ENCODE measurements at places on chromosomes 1 and 21. TPM values are rescaled to one million over a fixed set of nuclear protein-coding genes. Genes with fewer than 3 reads are reported as not detected.

The OLFML2B gene
- polyA plus RNA-seq: 1.4 TPM

The OR2G3 gene
- polyA plus RNA-seq: not detected

The RHOU gene
- polyA plus RNA-seq: 4.1 TPM

The TRIM67 gene
- not detected for polyA plus RNA-seq

The SELENOF gene
- polyA plus RNA-seq: 339 TPM

The MPZ gene
- 9.4 TPM for polyA plus RNA-seq

The MXRA8 gene
- not detected for polyA plus RNA-seq

The CRYBG2 gene
- polyA plus RNA-seq: not detected

The ABCD3 gene
- polyA plus RNA-seq: 2.2 TPM

The MYOM3 gene
- polyA plus RNA-seq: not detected

The NOS1AP gene
- polyA plus RNA-seq: not detected

The CFAP107 gene
- not detected for polyA plus RNA-seq

The NCSTN gene
- polyA plus RNA-seq: 238 TPM

The PPIAL4G gene
- polyA plus RNA-seq: not detected

The SYNC gene
- polyA plus RNA-seq: 0.03 TPM

GRCh38 chr1:4395676-4396075 lies 258.7 kb upstream of the AJAP1 start:
- H3K4me1 ChIP-seq: no peaks in the 10 kb centered on the region
- H3K4me3 ChIP-seq: no peak overlapping the region
- no peak for DNase-seq
- no peak overlapping the region for H3K27ac ChIP-seq

- H3K4me1 ChIP-seq: no peaks in the 10 kb centered on the region
- no peaks in the 10 kb centered on the region for H3K27me3 ChIP-seq
- no peak for DNase-seq
- no peak overlapping the region for H3K27ac ChIP-seq
Measured at GRCh38 chr1:164926107-164926506, 367.1 kb downstream of the PBX1 start.

DNA sequence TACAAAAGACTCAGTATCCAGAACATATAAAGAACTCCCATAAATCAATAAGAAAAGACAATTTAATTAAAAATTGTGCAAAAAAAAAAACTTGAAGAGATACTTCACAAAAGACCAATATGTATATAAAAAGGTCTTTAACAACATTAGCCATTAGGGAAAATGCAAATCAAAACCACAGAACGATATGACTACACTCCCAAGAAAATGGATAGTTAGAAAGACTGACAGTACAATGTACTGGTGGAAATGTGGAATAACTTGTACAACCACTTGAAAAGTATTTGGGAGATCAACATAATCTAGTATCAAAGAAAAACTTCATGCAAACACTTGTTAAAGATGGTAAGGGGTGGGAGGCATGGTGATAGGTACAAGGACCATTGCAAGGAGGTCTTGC lies 3.9 kb upstream of the CLCA1 start:
- H3K4me3 ChIP-seq: no peak overlapping the region
- no peaks in the 10 kb centered on the region for H3K27me3 ChIP-seq
- H3K4me1 ChIP-seq: peaks cover 14% of the 10 kb centered on the region
- DNase-seq: no peak
- H3K36me3 ChIP-seq: no peaks in the 10 kb centered on the region
- no peak overlapping the region for H3K27ac ChIP-seq

DNA sequence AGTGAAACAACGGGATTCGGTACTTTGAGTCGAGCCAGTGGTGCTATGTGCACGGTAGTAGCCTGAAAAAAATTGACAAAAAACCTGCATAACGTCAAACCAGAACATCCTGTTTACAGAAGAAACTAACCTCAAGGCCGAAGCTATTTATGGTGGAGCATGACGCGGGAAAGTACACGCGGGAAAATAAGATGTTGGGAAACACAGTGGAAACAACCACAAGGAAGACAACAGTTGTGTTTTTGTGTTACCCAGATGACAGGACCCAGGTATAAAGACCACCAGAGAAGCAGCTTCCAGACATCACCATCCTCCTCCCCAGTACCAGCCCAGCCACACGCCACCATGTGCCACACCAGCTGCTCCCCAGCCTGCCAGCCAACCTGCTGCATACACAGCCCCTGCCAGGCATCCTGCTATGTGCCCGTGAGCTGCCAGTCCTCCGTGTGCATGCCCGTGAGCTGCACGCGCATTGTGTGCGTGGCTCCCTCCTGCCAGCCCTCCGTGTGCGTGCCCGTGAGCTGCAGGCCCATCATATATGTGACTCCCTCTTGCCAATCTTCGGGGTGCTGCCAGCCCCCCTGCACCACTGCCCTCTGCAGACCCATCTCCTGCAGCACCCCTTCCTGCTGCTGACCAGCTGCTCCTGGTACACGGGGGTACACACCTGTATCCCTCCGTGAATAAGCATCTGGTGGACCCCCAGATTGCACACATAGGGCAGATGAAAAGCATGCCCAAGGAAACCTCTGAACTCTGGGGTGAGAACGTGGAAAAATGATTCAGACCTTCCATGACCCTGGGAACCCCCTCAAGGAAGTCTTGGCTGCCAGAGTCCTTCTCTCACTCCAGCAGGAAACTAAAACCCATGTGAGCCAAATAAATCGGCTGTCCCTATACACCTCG lies at the start of gene KRTAP12-3:
TSS of gene KRTAP12-3 (plus strand) at position 298 of the 906 bp plus-strand sequence. CDS start at position 346, 48 bp downstream.
- no peak within 1 kb of the TSS for H3K27ac ChIP-seq
- H3K4me3 ChIP-seq: no peak within 1 kb of the TSS
- no peaks in the 10 kb centered on the region for H3K4me1 ChIP-seq

DNA sequence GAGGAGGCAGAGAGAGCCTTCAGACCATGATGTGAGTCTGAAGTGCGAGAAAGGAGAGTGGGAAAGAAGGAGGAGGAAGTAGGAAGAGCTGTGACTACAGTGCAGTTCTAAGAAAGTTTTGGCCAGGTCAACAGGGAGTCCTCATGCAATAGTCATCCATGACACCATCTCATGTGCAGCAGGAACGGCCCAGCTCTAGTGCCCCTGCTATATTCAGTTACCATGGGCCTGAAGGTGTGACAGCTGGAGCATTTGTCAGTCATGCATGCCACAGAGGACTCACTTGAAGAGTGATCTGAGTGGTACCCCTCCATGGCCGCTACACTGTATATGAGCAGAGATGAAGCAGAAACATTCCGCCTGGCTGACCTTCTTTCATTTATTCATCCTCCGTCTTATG lies 77.9 kb downstream of the OMA1 start:
- no peaks in the 10 kb centered on the region for H3K36me3 ChIP-seq
- H3K27me3 ChIP-seq: no peaks in the 10 kb centered on the region
- no peak overlapping the region for H3K27ac ChIP-seq
- no peaks in the 10 kb centered on the region for H3K4me1 ChIP-seq

- H3K4me1 ChIP-seq: no peaks in the 10 kb centered on the region
- no peaks in the 10 kb centered on the region for H3K36me3 ChIP-seq
- H3K27me3 ChIP-seq: no peaks in the 10 kb centered on the region
- no peak for DNase-seq
- H3K27ac ChIP-seq: no peak overlapping the region
Measured at GRCh38 chr1:200154069-200154767, 126.7 kb downstream of the NR5A2 start.

- DNase-seq: no peak
- H3K4me1 ChIP-seq: no peaks in the 10 kb centered on the region
- no peak overlapping the region for H3K4me3 ChIP-seq
- H3K27ac ChIP-seq: no peak overlapping the region
- peaks cover 2% of the 10 kb centered on the region for H3K36me3 ChIP-seq
Measured at GRCh38 chr1:201810466-201811216, 18.3 kb upstream of the IPO9 start.

DNA sequence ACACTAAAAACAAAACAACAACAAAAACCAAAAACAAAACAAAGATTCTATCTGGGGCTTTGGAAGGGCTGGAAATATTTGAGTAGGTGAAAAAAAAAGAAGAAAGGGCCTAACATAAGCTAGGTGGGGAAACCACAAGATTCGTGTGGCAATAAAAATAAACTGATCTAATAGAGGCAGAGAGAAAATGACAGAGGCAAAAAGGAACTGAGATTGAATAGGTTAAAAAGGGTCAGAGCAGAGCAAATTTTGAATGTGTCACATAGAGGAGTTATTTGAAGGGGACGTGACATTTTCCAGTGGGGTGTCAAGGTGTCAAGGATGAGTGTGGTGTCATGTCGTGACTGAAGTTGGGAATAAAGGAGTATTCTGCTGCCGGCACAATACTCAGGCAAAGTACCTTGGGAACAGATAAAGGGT lies 65.2 kb upstream of the RALGPS2 start:
- no peak overlapping the region for H3K4me3 ChIP-seq
- peaks cover 6% of the 10 kb centered on the region for H3K4me1 ChIP-seq
- no peak for DNase-seq
- no peaks in the 10 kb centered on the region for H3K27me3 ChIP-seq
- H3K36me3 ChIP-seq: no peaks in the 10 kb centered on the region
- H3K27ac ChIP-seq: no peak overlapping the region

- DNase-seq: peak; percentile 68
- peak overlapping the region; percentile 49 for H3K27ac ChIP-seq
- H3K27me3 ChIP-seq: no peaks in the 10 kb centered on the region
Measured at GRCh38 chr1:211908453-211908852, 77.9 kb upstream of the LPGAT1 start.

- H3K4me3 ChIP-seq: no peak overlapping the region
- H3K27me3 ChIP-seq: no peaks in the 10 kb centered on the region
- H3K27ac ChIP-seq: no peak overlapping the region
- H3K4me1 ChIP-seq: no peaks in the 10 kb centered on the region
- DNase-seq: no peak
- H3K36me3 ChIP-seq: peaks cover 59% of the 10 kb centered on the region
Measured at GRCh38 chr1:43953361-43953760, 6.6 kb downstream of the IPO13 start.

- no peaks in the 10 kb centered on the region for H3K36me3 ChIP-seq
- H3K4me1 ChIP-seq: peaks cover 9% of the 10 kb centered on the region
- no peak for DNase-seq
Measured at GRCh38 chr1:67313934-67314671, 6.4 kb downstream of the IL12RB2 start.

DNA sequence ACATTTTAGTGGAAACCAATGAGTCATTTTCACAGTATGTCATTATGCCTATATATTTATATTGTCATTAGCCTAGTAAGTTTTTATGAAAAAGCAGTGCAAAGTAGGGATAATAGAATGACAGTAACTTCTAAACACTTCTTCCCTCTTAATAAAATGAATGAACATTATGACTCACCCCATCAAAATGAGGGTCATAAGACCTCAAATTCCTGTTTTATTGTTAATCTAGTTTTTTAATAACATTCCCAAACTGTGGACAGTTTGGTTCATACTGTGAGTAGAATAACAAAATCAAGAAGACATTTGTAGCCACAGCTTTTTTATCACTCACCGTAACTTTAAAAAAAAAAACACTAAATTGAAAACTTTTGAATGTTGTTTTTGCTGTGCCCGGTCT lies 160.5 kb downstream of the LRRC40 start:
- no peaks in the 10 kb centered on the region for H3K27me3 ChIP-seq
- no peak for DNase-seq
- no peaks in the 10 kb centered on the region for H3K36me3 ChIP-seq
- no peak overlapping the region for H3K27ac ChIP-seq
- no peak overlapping the region for H3K4me3 ChIP-seq
- H3K4me1 ChIP-seq: peaks cover 13% of the 10 kb centered on the region

DNA sequence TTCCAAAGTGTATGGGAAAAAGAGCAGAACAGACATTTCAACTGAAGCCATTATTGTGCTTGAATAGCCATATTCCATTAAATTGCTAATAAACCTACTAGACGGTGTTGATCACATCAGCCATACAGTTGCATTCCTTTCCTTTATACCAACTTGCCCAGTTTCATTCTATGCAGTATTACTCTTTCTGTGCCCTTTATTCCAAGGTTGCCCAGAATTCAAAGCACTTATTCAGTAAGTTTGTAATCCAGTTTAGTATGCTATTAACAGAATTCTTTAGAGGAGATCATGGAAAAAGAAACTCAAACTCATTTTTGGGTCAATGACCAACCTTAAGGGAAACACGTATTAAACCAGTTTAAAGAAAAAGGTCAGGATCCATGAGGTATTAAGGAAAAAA lies 89.5 kb downstream of the DDAH1 start:
- no peak overlapping the region for H3K27ac ChIP-seq
- H3K27me3 ChIP-seq: no peaks in the 10 kb centered on the region
- no peak overlapping the region for H3K4me3 ChIP-seq

DNA sequence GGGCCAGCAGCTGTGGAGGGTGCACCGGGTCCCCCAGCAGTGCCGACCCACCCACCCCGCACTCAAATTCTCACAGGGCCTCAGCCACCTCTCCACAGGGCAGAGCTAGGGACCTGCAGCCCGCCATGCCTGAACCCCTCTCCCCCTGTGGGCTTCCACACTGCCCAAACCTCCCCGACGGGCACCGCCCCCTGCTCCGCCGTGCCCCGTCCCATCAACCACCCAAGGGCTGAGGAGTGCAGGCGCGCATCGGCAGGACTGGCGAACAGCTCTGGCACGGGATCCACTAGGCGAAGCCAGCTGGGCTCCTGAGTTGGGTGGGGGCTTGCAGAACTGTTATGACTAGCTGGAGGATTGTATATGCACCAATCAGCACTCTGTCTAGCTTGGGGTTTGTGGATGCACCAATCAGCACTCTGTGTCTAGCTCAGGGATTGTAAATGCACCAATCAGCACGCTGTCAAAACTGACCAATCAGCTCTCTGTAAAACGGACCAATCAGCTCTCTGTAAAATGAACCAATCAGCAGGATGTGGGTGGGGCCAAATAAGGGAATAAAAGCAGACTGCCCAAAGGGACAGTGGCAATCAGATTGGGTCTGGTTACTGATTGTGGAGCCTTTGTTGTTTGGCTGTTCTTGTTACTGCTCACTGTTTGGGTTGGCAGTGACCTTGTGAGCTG lies 12.4 kb upstream of the RCAN3 start:
- H3K27ac ChIP-seq: no peak overlapping the region
- no peak for DNase-seq
- H3K27me3 ChIP-seq: no peaks in the 10 kb centered on the region
- H3K4me3 ChIP-seq: no peak overlapping the region

- H3K36me3 ChIP-seq: no peaks in the 10 kb centered on the region
- no peak overlapping the region for H3K27ac ChIP-seq
- no peaks in the 10 kb centered on the region for H3K27me3 ChIP-seq
- no peak overlapping the region for H3K4me3 ChIP-seq
- DNase-seq: no peak
Measured at GRCh38 chr1:227841096-227841495, 25.6 kb downstream of the PRSS38 start.

DNA sequence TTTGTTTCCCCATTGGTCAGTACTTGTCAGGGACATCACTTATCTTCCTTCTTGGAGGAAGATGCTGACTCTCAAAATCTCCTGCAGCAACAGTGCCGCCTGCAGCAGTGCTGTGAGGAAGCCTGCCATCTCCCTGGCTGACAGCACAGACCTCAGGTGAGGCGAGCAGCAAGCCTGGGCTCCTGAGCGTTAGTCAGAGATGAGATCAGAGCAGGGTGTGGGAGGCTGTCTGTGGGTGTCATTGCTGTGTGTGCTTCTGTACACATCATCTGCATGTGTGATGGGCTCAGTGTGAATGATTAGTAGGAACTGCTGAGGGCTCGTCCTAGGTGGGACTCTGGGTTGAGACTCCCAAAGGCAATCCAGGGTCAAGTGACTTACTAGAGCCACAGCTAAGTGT lies 6.1 kb downstream of the STRIP1 start:
- DNase-seq: no peak
- no peak overlapping the region for H3K27ac ChIP-seq
- H3K27me3 ChIP-seq: no peaks in the 10 kb centered on the region
- peaks cover 83% of the 10 kb centered on the region for H3K36me3 ChIP-seq
- H3K4me1 ChIP-seq: peaks cover 5% of the 10 kb centered on the region
- H3K4me3 ChIP-seq: no peak overlapping the region
